Liver (tissue), 10 donors: ENCODE measurements at places on chromosomes 11 and 22. TPM values are rescaled to one million over a fixed set of nuclear protein-coding genes. Genes with fewer than 3 reads are reported as not detected.

GRCh38 chr11:74605403-74605802 lies 13.0 kb downstream of the POLD3 start:
- peaks cover 3% of the 10 kb centered on the region for H3K36me3 ChIP-seq
- no peak overlapping the region for H3K4me3 ChIP-seq
- H3K4me1 ChIP-seq: peaks cover 8% of the 10 kb centered on the region
- H3K27me3 ChIP-seq: no peaks in the 10 kb centered on the region
- DNase-seq: no peak

DNA sequence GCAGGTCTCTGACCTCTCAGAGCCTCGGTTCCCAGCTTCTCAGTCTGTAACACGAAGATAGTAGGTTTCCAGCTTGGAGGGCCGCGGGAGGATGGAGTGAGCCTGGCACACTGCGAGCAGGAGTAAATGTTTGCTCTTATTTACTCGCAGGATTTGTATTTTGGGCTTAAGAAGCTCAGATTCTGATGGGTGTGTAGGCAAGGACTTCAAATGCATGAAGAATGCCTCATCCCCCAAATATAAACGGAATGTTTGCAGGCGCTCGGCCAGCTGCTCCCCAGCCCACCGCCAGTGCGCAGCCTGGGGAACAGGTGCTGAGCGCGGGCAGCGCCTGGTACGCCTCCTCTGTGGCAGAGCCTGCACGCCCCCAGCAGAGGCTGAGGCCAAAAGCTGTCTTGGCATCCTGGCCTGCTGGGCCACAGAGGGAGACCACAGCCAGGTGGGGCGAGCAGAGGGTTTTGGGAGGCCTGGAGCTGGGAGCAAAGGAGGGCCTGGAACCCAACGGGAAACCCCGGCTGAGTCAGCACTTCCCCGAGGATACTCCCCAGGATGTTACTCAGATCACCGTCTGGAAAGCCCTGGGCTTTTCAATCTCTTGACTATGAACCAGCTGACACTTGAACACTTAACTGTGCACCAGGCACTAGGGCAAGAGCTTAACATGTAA lies 9.4 kb downstream of the EHD1 start:
- H3K27me3 ChIP-seq: no peaks in the 10 kb centered on the region
- no peak for DNase-seq
- no peaks in the 10 kb centered on the region for H3K36me3 ChIP-seq
- H3K4me3 ChIP-seq: no peak overlapping the region
- H3K27ac ChIP-seq: peak overlapping the region; percentile 39
- H3K4me1 ChIP-seq: peaks cover 31% of the 10 kb centered on the region

DNA sequence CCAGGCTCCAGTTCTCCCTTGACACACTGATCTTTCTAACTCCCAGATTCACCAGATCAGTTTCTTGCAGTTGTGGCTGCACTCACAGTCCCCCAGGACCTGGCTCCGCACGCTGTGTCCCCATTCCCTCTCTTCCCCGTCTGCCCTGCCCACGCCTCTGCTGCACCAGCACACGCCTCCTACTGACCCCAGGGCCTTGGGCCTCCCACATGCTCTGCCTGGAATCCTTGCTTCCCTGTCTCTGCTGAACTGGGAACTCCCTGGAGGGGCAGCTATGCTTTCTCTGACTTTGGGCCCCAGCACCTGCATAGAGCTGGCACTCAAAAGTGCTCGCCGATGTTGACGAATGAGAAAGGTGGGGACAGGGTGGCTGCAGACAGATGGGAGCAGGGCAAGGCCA lies 68.9 kb downstream of the MYO7A start:
- DNase-seq: no peak
- H3K27me3 ChIP-seq: no peaks in the 10 kb centered on the region
- no peaks in the 10 kb centered on the region for H3K4me1 ChIP-seq
- H3K4me3 ChIP-seq: no peak overlapping the region
- H3K36me3 ChIP-seq: no peaks in the 10 kb centered on the region

- no peaks in the 10 kb centered on the region for H3K27me3 ChIP-seq
- no peak overlapping the region for H3K4me3 ChIP-seq
- peak overlapping the region; percentile 75 for H3K27ac ChIP-seq
- H3K4me1 ChIP-seq: peaks cover 1% of the 10 kb centered on the region
- no peak for DNase-seq
- H3K36me3 ChIP-seq: no peaks in the 10 kb centered on the region
Measured at GRCh38 chr11:47395223-47396048, 13.0 kb upstream of the SLC39A13 start.

DNA sequence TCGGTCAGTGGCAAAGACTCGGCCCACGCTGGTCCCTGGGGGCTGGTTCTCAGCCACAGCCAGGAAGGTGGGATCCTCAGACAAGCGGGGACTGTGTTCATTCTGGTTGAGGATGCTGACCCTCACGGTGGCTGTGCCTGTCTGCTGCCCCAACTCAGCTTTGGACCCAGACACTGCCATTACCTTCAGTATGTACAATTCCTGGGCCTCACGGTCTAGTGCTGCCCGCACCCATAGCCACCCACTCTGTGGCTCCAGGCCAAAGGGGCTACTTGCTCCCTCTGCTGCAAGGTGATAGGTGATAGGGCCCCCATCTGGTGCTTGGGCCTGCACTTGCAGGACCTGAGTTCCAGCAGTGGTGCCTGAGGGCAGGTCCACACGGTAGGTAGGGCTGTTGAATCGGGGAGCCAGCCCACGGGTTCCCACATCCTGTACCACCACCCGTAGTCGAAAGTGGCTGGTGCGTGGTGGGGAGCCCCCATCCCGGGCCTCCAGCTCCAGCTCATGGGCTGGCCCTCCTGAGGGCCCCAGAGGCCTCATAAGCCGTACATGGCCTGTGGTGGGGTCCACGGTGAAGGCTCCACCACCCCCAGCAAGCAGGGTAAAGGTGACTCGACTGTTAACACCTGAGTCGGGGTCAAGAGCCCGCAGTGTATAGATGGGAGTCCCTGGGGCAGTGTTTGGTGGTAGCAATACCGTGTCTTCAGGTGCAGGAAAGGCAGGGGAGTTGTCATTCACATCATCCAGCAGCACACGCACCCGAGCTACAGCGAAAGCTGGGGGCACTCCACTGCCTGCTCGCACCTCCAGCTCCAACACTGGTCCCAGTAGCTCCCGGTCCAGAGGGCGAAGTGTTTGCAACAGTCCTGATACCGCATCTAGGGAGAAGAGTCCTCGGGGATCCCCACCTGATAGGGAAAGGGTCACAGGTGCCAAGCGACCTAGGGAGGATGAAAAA lies 13.2 kb upstream of the TPP1 start:
- H3K4me1 ChIP-seq: peaks cover 29% of the 10 kb centered on the region
- no peaks in the 10 kb centered on the region for H3K36me3 ChIP-seq
- H3K27me3 ChIP-seq: no peaks in the 10 kb centered on the region

GRCh38 chr11:119671561-119672015 lies 57.4 kb downstream of the NECTIN1 start:
- H3K4me3 ChIP-seq: no peak overlapping the region
- DNase-seq: no peak
- H3K36me3 ChIP-seq: no peaks in the 10 kb centered on the region
- H3K27ac ChIP-seq: no peak overlapping the region
- no peaks in the 10 kb centered on the region for H3K4me1 ChIP-seq

- H3K27me3 ChIP-seq: no peaks in the 10 kb centered on the region
- H3K36me3 ChIP-seq: no peaks in the 10 kb centered on the region
- H3K4me3 ChIP-seq: no peak overlapping the region
Measured at GRCh38 chr11:87136236-87136635, 98.5 kb downstream of the TMEM135 start.

GRCh38 chr22:47174096-47174495 lies 411.6 kb downstream of the TBC1D22A start:
- H3K36me3 ChIP-seq: peaks cover 3% of the 10 kb centered on the region
- H3K4me1 ChIP-seq: no peaks in the 10 kb centered on the region
- H3K4me3 ChIP-seq: no peak overlapping the region
- H3K27ac ChIP-seq: no peak overlapping the region

- no peak for DNase-seq
- H3K27me3 ChIP-seq: no peaks in the 10 kb centered on the region
- H3K27ac ChIP-seq: no peak overlapping the region
Measured at GRCh38 chr11:107991868-107992414, 16.8 kb upstream of the CUL5 start.

DNA sequence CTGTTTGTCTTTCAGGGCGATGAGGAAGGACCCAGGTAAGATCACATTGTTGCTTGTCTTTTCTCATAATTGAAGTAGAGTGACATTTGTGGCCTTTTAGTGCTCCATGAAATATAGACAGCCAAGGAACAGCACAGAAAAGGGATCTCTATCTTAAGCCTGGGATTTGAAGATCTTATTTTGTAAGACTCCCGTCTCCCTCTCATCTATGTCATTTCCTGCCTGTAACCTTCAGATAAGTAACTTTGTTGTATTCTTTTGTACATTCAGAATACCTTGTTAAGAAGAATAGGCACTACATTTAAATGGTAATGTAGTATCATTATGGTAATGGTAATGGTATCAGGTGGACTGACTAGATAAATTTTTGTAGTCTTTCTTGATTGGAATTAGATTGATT lies 72.8 kb downstream of the TRIM44 start:
- no peak overlapping the region for H3K4me3 ChIP-seq
- H3K4me1 ChIP-seq: peaks cover 5% of the 10 kb centered on the region
- peaks cover 5% of the 10 kb centered on the region for H3K36me3 ChIP-seq
- H3K27me3 ChIP-seq: no peaks in the 10 kb centered on the region

GRCh38 chr22:48576333-48577013 lies 1251.2 kb downstream of the BRD1 start:
- DNase-seq: peak; percentile 44
- H3K4me1 ChIP-seq: peaks cover 9% of the 10 kb centered on the region
- H3K4me3 ChIP-seq: no peak overlapping the region

GRCh38 chr22:22094514-22094913 lies 111.9 kb upstream of the TOP3B start:
- no peak for DNase-seq
- no peaks in the 10 kb centered on the region for H3K4me1 ChIP-seq
- H3K4me3 ChIP-seq: no peak overlapping the region
- no peaks in the 10 kb centered on the region for H3K27me3 ChIP-seq
- no peaks in the 10 kb centered on the region for H3K36me3 ChIP-seq

- peaks cover 4% of the 10 kb centered on the region for H3K4me1 ChIP-seq
- peak overlapping the region; percentile 40 for H3K4me3 ChIP-seq
- DNase-seq: no peak
- no peaks in the 10 kb centered on the region for H3K27me3 ChIP-seq
- H3K27ac ChIP-seq: peak overlapping the region; percentile 77
- no peaks in the 10 kb centered on the region for H3K36me3 ChIP-seq
Measured at GRCh38 chr11:128548649-128549255, 38.6 kb downstream of the ETS1 start.

GRCh38 chr11:76217653-76218160 lies 11.4 kb upstream of the WNT11 start:
- no peak for DNase-seq
- H3K4me1 ChIP-seq: no peaks in the 10 kb centered on the region
- no peaks in the 10 kb centered on the region for H3K27me3 ChIP-seq
- no peak overlapping the region for H3K27ac ChIP-seq

GRCh38 chr22:18156878-18157713 lies 7.1 kb downstream of the USP18 start:
- H3K36me3 ChIP-seq: peaks cover 7% of the 10 kb centered on the region
- H3K4me1 ChIP-seq: no peaks in the 10 kb centered on the region
- no peak overlapping the region for H3K4me3 ChIP-seq
- H3K27ac ChIP-seq: peak overlapping the region; percentile 25

DNA sequence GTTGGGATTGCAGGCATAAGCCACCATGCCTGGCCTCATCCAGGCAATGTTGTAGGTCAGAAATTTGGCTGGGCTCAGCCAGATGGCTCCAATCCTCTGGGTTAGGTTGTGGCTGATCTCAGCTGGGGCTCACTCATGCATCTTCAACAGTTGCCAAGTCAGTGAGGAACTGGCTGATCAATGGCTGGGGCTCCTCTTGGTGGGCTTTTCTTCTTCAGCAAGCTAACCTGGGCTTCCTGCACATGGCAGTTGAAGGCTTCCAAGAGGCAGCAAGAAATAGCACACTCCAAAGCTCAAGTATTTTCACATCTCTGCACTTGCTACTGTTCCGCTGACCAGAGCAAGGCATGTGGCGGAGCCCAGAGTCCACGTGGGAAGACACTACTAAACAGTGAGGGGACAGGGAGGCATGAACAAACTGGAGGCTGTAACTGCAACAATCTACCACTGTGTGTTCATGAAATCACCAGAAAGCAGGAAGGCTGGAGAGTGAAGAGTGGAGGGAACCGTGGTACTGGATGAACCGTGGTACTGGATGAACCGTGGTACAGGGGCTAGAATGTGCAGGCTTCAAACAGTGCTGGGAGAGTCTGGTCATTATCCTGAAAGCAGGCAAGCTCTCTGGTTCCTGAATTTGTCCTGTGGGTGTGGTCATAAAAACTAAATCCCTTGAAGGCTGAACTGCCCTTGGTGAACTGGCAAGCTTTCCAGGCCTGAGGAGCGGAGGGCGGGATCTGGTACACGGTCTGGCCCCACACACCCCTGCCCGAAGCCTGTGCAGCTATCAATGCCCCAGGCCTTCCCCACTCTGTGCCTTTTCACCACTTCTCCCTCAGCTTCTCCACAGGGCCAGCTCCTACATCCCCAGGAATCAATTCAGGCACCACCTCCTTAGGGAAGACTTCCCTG lies 20.2 kb downstream of the CHST1 start:
- H3K27me3 ChIP-seq: no peaks in the 10 kb centered on the region
- no peaks in the 10 kb centered on the region for H3K36me3 ChIP-seq
- DNase-seq: no peak
- H3K4me1 ChIP-seq: no peaks in the 10 kb centered on the region

DNA sequence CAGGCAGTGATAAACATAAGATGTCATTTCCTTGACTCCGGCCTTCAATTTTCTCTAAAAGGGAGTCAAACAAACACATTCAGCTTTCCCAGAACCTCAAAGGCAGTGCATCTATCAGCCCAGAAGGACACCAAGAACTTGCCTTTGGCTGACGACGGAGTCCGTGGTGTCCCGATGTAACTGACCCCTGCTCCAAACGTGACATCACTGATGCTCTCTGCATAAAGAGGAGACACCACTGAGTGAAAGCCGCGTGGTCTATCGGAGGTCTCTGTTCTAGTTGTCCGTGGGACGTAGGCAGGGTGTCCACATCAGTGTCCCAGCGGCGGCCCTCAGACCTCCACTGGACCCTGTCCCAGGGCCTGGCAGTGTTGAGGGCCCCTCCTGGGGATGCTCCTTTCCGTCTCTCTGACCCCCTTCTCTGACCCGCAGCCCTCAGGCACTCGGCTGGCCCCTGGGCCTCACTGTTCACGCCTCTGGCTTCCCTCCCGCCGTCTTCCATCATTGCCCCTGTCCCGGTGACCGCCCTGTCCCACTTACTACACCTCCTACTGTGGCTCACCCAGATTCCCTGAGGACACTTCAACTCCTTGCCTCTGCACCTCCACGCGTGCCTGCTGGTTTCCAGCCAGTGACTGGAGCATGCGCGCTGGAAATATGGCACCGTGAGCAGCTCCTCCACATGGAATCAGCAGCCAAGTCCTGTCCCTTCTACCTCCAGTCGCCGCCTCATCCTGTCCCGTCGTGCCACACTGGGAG lies 70.4 kb downstream of the NCAPD3 start:
- H3K27ac ChIP-seq: no peak overlapping the region
- H3K4me1 ChIP-seq: no peaks in the 10 kb centered on the region
- H3K4me3 ChIP-seq: no peak overlapping the region
- peaks cover 32% of the 10 kb centered on the region for H3K36me3 ChIP-seq
- no peak for DNase-seq
- H3K27me3 ChIP-seq: no peaks in the 10 kb centered on the region

Gene SPTBN2
- total RNA-seq: 103 TPM

Gene SMC1B
- not detected for total RNA-seq

Gene NLRP14
- total RNA-seq: 0.47 TPM

Gene WNT11
- 1.1 TPM for total RNA-seq

Gene LIN7C
- total RNA-seq: 43.7 TPM

Gene JHY
- 0.25 TPM for total RNA-seq

Gene TRAF6
- 7.8 TPM for total RNA-seq

Gene ME3
- 2.7 TPM for total RNA-seq

Gene PAMR1
- 5.0 TPM for total RNA-seq
